ENCODE measurements at places on chromosomes 4 and X.

DNA sequence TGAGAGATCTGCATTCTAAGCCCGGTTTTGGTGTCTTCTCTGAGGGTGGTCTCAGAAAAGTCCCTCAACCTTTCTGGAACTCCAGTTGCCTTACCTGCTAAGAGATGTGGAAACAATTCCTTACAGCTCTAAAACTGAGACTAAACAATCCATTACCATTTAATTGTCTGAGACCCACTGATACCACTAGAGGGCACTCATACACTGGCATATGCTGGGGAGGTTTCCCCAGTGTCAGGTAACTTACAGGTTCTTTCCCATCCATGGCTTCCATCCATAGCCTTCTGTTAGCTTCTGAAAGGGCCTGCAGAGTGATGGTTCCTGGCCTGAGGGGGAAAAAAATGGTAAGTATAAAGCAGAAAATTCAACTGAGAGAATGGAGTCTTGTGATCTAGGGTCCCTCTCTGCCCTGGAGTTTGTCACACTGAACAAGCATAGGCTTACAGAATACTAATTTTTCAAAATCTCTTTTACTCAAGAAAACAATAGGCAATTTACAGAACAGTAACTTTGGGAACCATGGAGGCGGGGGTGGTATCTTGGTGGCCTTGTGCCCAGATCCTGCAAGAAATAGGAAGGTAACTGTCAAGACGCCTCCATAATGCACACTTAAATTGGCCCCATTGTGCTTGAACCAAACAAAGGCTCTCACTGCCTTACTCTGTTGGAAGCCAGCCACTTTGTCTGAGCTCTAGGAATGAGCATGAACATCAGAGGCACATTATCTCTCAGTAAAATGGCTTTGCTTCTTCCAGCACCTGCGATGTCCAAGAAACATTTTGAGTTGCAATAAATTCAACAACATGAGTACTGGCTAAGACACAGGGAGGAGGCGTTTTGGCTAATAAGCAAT lies 236.1 kb downstream of the OPHN1 start:
- DNase-seq: no peak

DNA sequence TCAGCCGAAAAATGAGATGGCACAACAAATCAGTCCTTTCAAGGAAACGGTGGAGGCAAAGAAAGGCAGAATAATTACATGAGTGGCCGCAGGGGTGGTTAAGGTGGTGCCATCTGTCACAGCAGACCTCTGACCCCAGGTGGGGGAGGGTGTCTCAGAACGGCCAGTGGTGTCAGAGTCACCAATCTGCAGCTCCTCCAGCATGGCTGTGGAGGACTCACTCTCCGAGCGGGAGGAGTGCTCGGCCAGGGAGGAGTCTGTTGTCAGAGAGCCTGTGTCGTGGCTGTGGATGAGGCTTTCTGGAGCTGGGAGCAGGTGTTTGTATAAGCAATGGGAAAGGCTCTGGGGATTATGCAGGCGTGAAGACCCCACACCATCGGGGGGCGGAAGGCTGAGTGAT lies 130.3 kb upstream of the PDLIM3 start:
- no peak for DNase-seq

DNA sequence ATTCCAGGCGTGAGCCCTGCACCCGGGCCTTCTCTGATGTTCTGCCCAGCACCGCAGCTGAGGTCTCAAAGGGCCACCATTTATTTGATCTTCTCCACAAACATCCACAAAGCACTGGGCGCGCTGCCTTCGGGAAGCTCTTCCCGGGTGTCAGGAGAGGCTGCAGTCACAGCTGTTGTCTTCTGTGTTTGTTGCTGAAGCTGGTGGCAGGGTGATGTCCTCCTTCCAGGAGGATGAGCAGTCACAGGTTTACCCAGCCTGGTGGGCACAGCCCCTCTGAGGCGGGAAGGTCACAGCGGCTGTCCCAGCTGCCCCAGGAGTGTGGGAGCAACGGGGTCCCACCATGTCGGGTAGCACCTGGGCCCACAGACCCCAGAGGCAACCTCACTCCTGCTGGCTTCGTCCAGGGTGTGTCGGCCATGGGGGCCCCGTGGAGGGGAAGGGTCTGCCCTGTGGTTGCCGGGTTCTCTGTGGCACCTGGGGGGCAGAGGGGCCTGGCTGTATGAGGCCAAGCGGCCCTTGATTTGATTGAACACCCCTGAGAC lies 27.6 kb downstream of the FGFRL1 start:
- DNase-seq: no peak

- no peak for DNase-seq
Measured at GRCh38 chr4:171919314-171919713, 106.1 kb downstream of the GALNTL6 start.

- DNase-seq: no peak
Measured at GRCh38 chr4:126630230-126630629, 1002.5 kb upstream of the INTU start.

DNA sequence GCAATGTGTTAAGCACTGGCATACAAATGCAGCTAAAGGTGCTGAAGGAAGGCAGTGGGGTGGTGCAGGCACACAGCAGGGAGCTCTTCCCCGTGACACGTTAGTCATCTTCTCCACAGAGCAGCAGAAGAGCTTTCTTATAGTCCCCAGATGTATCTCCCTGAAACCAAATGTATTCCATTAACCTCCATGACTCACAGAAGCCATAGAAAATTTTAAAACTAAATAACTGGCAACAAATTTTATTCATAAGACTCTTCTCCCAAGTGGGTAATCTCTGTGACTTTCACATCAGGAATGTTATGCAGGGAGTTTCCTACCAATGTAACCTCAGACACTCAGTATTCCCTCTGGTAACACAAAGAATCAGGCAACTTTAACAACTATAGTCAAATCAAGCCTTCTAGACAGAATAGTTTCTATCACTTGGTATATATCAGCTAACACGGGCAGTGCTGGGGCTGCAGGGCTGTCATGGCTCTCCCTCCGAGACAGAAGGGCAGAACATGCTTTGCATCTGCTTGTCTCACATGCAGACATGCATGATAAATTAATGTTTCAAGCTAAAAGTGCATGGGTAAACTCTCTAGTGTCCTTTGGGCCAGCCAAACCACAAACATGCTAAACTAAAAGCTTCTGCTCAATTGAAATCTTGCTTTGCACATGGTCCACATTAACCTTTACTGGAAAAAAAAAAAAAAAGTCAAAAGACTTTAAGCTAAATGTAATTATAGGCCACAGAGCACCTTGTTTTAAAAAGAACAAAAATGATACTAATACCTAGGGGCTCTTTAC lies 28.2 kb downstream of the ANXA5 start:
- DNase-seq: no peak

DNA sequence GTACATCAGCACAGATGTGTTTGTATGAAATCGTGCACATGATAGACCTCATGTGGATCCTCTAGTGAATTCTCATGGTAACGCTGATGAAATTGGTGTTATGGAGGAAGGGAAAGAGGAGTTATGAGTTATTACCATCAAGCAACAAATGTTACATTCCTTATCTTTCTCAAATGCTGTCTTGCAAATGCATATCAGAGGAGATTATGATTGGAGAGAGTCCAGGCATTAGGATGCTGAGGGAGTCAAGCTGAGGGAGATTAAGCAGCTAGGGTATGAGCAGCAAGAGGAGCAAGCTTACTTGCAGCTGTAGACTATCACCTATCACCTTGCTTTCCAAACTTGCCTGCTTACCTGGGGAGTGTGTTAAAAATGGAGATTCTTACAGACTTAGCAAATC lies 36.8 kb upstream of the SFRP2 start:
- DNase-seq: no peak

GRCh38 chr4:129323658-129324057 lies 227.7 kb downstream of the C4orf33 start:
- no peak for DNase-seq

- no peak for DNase-seq
Measured at GRCh38 chr4:22814906-22815305, 122.2 kb downstream of the GBA3 start.

DNA sequence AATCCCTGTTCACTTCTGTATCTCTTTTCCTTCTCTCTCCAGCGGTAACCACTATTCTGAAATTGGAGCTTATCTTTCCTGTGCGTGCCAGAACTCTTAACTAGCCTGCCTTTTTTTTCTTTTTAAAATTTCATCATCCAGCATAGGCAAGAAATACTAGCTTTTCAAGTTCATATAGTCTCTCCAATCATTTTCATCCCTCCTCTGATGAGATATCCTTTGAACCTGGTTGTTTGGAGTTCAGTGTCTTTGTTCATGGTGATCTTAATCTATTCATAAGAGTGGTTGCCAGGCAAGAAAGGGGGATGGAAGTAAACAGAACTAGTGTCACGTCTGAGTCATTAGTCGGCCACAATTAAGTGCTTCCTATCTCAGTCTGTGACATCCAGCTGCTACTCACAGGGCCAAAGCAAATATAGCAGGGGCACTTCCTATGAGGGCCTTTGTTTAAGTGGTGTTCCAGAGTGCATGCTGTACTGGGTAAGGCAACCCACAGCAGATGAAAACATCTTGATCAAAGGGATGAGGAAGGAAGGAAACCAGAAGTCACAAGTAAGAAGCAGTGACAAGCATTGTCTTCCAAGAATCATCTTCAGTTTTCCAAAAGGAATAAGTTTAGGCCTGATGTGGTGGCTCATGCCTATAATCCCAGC lies 56.4 kb upstream of the XIAP start:
- no peak for DNase-seq

GRCh38 chr4:120760047-120760446 lies 162.5 kb downstream of the PRDM5 start:
- DNase-seq: no peak

DNA sequence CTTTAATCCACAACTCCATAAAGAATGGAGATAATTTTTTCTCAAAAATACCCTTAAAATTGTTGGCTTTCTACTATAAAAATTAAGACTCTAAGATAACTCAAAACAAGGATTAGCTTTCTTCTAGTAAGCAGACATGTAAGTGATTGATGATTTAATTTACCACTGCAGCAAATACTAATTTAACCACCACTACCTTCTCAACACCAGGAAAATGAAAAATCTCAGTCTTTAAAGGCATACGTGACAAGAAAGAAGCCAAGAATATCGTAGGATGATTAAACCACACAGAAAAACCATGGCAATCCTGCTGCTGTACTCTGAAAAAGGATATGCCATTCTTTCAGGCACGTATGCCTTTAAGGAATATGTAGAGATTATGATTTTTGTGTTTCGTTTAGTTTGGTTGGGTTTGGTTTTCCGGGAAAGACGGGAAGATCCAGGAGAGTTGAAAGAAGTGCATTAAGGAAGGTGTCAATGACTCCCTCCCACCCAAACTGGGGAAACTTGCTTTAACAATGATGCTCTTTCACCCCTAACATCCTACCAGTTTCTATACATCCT lies 881 bp downstream of the LRCH2 start:
- no peak for DNase-seq

- DNase-seq: no peak
Measured at GRCh38 chrX:81082649-81083048, 119.1 kb downstream of the HMGN5 start.

DNA sequence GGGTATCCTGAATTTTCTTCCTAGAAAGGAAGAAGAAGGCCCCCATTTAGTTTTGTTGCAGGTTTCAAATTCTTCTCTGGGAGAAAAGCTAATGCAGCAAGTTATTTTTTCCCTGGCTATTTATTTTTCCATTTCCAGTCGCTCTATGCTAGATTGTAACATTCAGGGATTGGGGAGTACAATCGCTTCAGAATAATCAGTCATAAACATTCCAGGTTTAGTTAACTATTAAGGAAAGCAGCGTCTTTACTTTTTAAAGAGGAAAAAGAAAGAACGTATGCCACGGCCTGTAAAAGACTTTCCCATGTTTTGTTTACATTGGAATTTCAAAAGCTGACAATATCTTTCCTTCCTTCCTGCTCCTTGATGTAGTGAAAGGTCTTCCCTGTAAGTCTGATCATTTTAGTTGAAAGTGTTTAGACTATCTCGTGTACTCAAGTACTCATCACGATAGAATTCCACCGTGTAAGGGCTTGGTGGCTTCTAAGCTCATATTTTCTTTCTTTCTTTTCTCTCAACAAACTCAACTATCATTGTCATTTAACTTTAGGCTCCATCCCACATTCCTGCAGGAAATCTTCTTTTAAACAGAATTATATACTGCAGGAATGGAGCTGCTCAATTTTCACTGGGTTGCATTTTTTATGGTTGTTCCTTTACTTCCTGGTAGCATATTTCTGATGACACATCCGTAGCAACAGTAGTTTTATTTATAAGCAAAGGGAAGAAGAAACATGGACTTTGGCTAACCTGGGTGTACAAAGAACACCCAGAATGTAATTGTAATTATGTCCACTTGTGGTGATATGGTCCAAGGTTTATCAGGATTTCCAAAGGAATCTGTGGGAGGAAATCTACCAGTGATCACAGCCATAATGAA lies 213.1 kb upstream of the FAT1 start:
- no peak for DNase-seq

GRCh38 chr4:33407496-33407895 lies 2687.3 kb downstream of the PCDH7 start:
- no peak for DNase-seq

- no peak for DNase-seq
Measured at GRCh38 chr4:141914746-141915145, 278.4 kb downstream of the IL15 start.

DNA sequence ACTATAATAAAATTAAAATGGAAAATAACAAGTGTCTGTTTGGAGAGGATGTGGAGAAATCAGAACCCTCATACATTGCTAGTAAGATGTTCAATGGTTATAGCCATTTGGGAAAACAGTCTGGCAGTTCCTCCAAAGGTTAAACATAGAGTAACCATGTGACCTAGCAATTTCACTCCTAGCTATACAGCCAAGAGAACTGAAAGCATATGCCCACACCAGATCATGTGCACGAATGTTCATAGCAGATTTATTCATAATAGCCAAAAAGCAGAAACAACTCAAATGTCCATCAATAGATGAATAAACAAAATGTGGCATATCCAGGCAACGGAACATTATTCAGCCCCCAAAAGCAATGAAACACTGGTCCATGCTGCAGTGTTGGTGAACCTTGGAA lies 9.4 kb upstream of the CCNQ start:
- DNase-seq: no peak

GRCh38 chr4:156280686-156281085 lies 327.0 kb upstream of the CTSO start:
- no peak for DNase-seq

DNA sequence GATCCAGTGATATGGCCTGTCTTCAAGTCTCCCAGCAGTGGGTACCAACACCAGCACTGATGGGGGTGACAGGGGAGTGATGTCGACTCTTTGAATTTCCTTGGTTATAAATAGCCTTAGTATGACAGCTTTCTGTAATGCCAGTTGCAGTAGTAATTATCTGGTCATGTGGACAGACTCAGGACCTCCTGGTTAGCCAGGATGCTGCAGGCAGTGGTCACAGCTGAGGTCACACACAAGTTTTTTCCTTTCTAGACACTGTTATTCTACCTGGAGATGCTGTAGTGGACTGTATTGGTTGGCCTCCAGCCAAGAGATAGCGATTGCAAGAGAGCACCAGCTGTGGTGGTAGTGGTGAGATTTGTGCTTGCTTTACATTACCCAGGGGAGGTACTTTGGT lies 63.6 kb downstream of the UPRT start:
- DNase-seq: no peak
